ENCODE measurements at places on chromosomes 2 and 18. TPM values are rescaled to one million over a fixed set of nuclear protein-coding genes. Genes with fewer than 3 reads are reported as not detected.

Gene COL3A1
- 0.99 TPM for polyA plus RNA-seq

DNA sequence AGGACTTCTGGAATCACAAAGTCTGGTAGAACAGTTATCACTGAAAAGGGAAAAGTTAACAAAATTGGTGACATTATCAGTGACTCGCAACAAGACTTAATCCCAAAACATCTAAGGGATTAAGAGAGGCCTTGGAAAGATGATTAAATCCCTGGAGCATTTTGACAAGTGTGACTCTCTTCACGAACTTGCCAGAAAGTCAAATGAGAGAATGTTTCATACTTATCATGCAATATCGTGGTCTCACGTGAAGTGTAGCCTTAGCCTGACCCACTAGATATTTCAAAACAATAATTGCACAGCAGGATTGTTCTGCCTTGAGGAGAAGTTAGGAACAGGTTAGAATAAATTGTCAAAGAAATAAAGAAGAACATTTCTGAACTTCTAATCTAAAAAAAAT, 104.5 kb downstream of the COL6A3 start:
- no peak for DNase-seq

Gene HTR2B
- 0.22 TPM for polyA plus RNA-seq

DNA sequence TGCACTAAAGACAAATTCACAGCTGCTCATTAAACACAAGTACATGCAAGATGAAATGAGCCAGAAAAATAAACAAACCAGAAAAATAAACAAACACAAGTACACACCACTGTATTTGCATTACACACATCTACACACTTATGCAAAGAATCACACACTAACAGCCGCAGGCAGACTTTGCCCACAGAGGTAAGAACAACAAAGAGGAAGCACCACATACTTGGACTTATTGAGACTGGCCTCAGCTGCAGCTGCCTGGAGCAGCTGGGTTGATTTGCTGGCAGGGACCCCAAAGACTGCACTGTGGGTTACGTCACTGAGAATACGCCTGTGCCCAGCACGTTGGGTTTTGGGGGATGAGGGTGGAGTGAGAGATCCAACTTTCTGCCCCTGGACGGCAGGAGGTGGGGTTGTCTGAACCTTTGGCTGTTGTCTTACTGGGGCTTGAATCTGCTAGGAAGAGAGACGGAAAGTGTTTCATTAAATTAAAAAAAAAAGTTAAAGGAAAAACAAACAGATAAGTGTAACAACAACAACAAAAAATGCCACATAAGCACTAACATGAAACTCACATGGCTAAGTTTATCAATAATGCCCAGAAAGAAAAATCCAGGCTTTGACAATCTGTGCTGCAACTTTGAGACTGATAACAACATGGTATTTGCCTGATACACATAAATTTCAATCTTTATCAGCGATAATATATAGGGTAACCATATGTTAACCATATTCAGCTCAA, 71.9 kb upstream of the NFU1 start:
- no peak for DNase-seq

Gene EEF1B2
- polyA plus RNA-seq = 1,005 TPM

- no peak for DNase-seq
Measured at GRCh38 chr2:107436281-107436680, 390.4 kb upstream of the RGPD4 start.

DNA sequence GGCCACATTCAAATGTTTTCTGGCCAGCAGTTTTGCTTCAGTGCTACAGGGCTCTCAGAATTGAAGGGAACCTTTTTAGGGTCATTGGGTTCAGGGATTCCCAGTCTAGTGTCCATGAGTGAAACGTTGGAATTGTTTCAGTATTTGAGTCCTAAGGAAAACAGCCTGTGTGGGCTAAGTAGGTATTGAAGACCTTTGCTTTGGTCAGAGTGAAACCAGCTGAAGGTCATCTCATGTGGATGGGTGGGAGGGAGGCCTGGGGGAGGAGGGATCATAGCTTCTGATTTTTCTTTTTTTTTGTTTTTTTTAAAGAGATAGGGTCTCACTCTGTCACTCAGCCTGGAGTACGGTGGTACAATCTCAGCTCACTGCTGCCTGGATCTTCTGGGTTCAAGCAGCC, 20.2 kb downstream of the B3GNT2 start:
- no peak for DNase-seq

DNA sequence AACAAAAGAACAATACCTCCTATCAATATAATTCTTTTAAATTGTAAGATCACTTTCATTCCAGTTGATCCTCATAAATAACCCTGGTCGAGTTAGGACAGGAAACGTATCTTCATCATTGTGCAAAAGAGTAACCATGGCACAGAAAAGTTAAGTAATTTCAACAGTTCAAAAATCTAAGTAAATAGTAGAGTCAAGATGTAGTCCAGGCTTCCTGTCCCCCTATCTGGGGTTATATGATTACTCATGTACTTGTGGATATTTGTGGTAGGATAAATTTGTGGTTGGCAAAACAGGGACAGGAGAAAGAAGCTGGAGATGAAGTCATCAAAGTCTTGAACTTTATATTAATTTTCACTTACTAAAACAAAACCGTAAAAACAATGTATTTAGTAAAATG, 772.6 kb downstream of the TSN start:
- no peak for DNase-seq

DNA sequence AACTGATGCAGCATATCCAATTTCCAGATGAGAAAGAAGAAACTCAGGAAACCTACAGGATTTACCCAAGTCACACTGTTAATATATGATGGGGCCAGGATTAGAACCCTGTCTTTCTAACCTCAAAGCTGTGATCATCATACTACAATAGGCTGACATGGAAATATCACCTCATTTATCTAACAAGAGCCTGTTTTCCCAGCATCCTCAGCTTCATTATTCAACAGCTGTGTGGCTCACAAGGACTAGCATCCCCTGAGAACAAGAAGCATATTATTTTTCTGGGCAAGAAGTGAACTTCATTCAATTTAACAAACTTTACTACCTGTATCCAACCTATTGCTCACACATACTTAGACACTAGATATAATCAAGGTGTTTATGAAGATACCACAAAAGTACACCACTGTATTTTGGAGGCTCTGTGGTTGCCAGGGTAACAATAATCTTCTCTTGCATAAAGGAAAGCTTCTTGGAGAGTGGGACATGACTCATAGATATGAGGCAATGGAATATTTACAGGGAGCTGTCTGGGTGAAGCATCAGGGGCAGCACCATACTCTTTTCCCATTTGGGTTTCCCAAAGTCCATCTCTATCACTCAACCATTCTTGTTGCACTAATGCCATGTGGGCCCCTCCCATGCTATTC, 218.2 kb downstream of the RAD51AP2 start:
- DNase-seq = peak; percentile 19

- no peak for DNase-seq
Measured at GRCh38 chr18:64807560-64807959, 658.7 kb upstream of the LINC00305 start.

GRCh38 chr2:162320864-162321517, 2.5 kb upstream of the IFIH1 start:
- DNase-seq = no peak

Measured in A549 (cell line).